Naive thymus-derived CD4-positive, alpha-beta T cell (primary cell): ENCODE measurements at places on chromosomes 4 and X. TPM values are rescaled to one million over a fixed set of nuclear protein-coding genes. Genes with fewer than 3 reads are reported as not detected.

- no peaks in the 10 kb centered on the region for H3K36me3 ChIP-seq
- H3K4me3 ChIP-seq: no peak overlapping the region
- H3K27me3 ChIP-seq: no peaks in the 10 kb centered on the region
- no peak overlapping the region for H3K27ac ChIP-seq
- DNase-seq: no peak
- no peaks in the 10 kb centered on the region for H3K4me1 ChIP-seq
Measured at GRCh38 chr4:183541010-183541751, 36.3 kb downstream of the ING2 start.

DNA sequence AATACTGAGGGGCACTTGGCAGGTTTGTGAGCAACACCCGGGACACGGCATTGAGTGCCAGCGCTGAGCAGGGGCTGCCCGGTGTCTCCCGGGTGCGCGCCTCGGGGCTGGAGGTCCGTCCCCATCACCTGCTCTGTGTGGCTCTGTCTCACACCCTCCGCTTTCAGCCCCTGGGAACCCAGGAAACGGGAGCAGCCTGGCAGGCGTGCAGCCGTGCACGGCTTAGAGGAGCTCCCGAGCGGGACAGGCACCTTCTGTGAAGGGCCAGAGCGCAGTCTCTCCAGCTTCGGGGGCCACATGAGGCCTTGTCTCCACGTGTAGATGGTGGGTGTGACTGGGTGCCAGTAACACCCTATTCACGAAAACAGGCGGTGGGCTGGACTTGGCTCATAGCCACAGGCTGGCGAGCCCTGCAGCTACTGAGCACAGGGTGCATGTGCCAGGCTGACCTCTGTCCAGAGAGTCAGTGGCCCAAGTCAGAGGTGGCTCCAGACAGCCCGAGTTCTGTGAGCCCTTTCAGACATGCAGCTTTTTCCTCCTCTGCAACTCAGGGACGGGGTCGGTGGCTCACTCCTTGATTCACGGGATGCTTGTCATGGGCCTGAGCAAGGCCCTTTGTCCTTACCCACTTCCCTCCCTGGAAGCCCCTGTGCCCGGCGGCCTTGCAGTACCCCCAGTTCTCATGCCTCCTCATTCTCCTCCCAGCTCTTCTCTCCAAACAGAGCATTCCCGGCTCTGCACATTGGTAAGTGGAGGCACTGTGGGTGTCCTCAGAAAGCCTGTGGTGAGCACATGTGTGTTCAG, 23.5 kb downstream of the UVSSA start:
- no peaks in the 10 kb centered on the region for H3K27me3 ChIP-seq
- H3K27ac ChIP-seq: no peak overlapping the region
- no peak for DNase-seq
- H3K36me3 ChIP-seq: no peaks in the 10 kb centered on the region
- no peaks in the 10 kb centered on the region for H3K4me1 ChIP-seq
- H3K4me3 ChIP-seq: no peak overlapping the region

The LRP2BP gene
- 1.7 TPM for total RNA-seq

The ANKRD17 gene
- total RNA-seq: 54.4 TPM

- H3K27me3 ChIP-seq: no peaks in the 10 kb centered on the region
- H3K4me1 ChIP-seq: no peaks in the 10 kb centered on the region
- no peak overlapping the region for H3K4me3 ChIP-seq
- no peak overlapping the region for H3K27ac ChIP-seq
Measured at GRCh38 chrX:19291086-19291485, 52.6 kb upstream of the PDHA1 start.

DNA sequence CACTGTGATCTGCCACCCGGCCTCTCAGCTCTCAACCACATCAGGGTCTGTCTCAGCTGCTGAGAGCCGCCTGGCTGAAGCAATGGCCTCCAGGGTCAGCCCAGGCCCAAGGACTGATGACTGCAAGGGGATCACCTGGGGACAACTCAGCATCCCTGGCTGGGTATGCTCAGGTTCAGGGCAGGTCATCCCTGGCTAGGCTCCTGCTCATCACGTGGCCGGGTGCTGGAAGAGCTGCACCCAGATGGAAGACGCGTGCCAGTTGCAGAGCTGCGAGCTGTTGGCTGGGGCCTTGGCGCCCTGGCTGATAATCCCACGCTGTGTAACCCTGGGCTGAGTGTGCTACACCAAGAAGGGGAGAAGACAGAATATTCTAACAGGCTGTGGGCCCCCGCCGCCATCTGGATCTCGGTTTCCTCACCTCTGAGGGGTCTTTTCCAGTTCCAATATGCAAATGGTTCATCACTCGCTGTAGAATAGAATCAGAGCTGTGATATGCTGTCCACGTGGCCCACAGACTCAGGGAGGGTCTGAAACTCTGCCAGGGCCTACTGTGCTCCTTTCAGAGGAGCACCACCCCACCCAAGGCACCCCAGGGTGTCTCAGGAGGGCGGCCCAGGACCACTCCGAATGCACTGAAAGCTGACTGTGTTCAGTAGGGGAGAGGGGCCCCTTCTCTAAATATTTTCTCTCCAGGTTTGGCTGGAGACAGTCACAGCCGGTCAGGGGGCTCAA, 338.8 kb downstream of the BCOR start:
- no peaks in the 10 kb centered on the region for H3K36me3 ChIP-seq
- H3K4me1 ChIP-seq: no peaks in the 10 kb centered on the region
- H3K4me3 ChIP-seq: no peak overlapping the region

DNA sequence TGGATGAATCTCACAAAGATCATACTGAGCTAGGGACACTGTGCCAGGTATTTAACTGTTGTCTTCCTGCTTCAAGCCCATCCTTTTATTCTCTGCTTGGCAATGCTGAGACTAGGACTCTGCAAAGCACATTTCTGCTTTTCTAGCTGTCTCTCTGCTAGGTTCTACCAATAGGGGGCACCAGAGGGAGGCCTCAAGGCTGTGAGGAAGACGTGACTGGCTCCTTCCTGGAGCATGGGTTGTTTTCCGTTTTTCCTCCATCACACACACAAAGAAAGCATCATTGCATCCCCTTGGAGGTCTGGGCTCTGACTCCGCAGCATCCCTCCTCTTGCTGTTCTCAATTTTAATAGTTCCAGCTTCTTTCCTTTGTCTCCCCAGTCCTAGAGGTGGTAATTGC, 10.9 kb upstream of the DCTD start:
- no peak for DNase-seq
- H3K4me3 ChIP-seq: no peak overlapping the region
- no peaks in the 10 kb centered on the region for H3K27me3 ChIP-seq

The TCEAL6 gene
- not detected for total RNA-seq

The CDX4 gene
- total RNA-seq: not detected

The GYPE gene
- total RNA-seq: 1.8 TPM

GRCh38 chr4:53490965-53491622, 100.2 kb downstream of the LNX1 start:
- H3K27me3 ChIP-seq: no peaks in the 10 kb centered on the region
- no peaks in the 10 kb centered on the region for H3K4me1 ChIP-seq
- no peak overlapping the region for H3K27ac ChIP-seq

GRCh38 chr4:59818656-59819055, 1381.5 kb upstream of the ADGRL3 start:
- no peak overlapping the region for H3K27ac ChIP-seq
- H3K4me1 ChIP-seq: no peaks in the 10 kb centered on the region
- no peaks in the 10 kb centered on the region for H3K36me3 ChIP-seq
- no peak for DNase-seq

The ALAS2 gene
- not detected in 2 replicates for total RNA-seq

DNA sequence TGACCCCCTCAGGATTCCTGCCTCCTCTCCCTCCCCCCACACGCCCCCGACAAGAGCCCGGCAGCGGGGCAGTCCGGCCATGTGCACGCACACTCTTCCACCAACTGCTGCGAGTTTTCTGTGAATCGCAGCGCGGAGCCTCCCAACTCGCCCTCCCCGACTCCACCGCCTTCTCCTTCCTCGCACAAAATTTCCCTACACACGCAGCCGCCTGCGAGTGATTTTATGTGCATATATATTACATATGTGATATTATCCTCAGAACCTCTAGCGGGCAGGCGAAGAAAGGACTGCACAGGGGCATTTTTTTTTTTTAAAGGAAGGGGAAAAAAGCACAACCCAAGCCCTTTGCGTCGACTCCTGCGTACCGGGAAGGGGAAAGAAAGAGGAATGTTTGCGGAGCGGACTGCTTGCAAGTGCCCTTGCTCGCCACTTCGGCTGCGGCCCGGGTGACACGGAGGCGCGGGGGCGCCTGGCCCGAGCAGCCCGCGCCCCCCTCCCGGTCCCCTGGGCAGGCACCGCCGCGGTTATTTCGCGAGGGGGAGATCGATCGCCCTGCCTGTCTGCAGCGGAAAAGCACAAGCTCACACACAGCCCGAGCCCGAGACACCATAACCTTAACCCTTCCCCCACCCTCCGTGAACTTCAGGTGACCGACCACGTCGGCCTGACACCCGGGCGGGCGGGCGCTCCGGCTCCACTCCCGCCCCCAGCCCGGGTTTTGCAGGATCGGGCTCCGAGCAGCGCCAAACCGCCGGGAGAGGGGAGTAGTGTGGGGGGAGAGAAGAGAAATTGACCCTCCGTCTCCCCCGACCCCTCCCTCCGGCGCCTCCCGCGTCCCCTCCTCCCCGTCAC, 2.3 kb downstream of the ZNF827 start:
- H3K4me1 ChIP-seq: no peaks in the 10 kb centered on the region
- no peaks in the 10 kb centered on the region for H3K27me3 ChIP-seq
- peak overlapping the region; percentile 77 for H3K4me3 ChIP-seq
- DNase-seq: peak; percentile 66

The ADH1B gene
- not detected in 2 replicates for total RNA-seq

GRCh38 chrX:139949703-139950102, 15.6 kb downstream of the CXorf66 start:
- H3K4me3 ChIP-seq: no peak overlapping the region
- no peak overlapping the region for H3K27ac ChIP-seq
- no peak for DNase-seq

DNA sequence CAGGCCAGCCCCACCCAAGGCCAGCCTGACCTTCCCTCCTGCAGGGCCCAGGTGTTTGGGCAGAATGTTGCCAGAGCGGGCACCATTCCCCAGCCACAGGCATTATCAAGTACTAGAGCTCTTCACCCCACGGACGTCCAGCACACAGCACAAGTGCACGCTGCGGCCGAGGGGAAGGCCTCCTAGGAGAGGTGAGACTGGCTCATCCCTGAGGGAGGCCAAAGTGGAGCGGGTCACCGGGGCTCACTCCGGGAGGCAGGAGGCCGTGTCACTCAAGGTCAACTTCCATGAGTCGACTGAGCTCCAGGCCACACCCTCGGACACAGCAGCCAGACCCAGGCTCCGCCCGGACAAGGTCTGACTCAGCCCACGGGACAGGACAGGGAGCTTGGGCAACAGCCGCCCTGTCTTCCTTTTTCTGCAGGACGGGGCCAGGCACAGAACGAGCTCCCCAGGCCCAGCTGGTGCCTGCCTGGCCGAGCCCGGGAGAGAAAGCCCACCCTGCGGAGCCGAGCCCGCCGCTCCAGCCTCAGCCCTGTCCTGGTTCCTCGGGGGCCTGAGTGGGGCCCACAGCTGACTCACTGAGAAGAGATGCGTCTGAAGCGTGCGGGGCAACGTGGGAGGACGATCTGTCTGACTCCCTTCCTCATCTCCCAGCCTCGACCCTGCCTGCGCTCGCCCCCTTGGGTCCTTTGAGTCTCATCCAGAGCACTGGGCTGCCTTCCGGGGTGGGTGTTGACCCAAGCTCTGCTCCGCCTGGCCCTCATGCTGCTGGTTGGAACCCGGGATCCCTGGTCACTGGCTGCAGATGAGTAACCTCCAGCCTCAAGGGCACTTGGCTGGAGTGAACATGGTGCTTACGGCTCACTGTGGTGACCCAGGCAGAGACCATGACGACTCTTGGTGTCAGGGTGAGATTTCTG, 1.6 kb downstream of the SLC49A3 start:
- H3K27ac ChIP-seq: no peak overlapping the region
- DNase-seq: no peak
- no peaks in the 10 kb centered on the region for H3K36me3 ChIP-seq
- H3K4me1 ChIP-seq: no peaks in the 10 kb centered on the region

The RBM46 gene
- not detected for total RNA-seq

The ETDB gene
- not detected for total RNA-seq

DNA sequence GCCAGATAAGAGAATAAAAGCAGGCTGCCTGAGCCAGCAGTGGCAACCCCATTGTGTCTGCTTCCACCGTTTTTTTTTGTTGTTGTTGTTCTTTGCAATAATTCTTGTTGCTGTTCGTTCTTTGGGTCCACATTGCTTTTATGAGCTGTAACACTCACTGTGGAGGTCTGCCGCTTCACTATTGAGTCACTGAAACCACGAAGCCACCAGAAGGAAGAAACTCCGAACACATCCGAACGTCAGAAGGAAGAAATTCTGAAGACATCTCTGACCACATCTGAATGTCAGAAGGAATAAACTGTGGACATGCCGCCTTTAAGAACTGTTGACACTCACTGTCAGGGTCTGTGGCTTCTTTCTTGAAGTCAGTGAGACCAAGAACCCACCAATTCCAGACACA, 110.5 kb downstream of the PCDH18 start:
- H3K27ac ChIP-seq: no peak overlapping the region
- no peak overlapping the region for H3K4me3 ChIP-seq
- H3K36me3 ChIP-seq: no peaks in the 10 kb centered on the region
- DNase-seq: no peak

DNA sequence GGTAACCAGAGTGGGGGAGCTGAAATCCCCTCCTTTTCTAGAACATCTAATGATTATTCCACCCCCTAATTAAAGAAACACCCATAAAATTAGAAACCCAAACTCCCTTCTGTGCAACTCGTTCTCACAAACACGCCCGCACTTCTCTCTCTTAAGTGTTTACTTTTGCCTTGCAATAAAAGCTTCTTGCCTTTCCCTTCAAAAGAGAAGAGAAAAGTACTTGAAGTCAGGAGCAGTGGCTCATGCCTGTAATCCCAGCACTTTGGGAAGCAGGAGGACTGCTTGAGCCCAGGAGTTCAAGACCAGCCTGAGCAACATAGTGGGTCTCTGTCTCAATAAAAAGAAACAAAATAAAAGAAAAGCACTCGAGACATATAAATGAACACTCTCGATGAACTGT, 3.6 kb upstream of the GPR173 start:
- H3K4me1 ChIP-seq: no peaks in the 10 kb centered on the region
- H3K27me3 ChIP-seq: no peaks in the 10 kb centered on the region
- no peak for DNase-seq
- no peak overlapping the region for H3K4me3 ChIP-seq
- no peak overlapping the region for H3K27ac ChIP-seq

DNA sequence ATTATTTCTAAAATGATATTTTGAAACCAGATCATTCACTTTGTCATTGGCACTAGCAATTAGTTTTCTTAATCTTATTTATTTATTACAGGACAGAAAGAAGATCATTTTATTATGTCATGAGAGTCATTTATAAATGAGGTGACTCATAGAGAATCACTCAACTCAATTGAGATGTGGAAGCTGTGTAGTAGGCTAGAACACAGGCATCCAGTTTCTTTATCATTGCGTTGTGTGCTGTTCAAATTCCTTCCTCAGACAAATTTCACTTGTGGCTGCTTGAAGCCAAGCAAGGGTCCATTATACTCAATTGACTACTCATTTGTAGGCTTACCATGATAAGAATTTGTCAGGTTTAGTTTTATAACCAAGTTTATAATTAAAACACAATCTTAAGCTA, 87.6 kb downstream of the MRPL1 start:
- peaks cover 16% of the 10 kb centered on the region for H3K36me3 ChIP-seq
- H3K27me3 ChIP-seq: no peaks in the 10 kb centered on the region

- H3K4me3 ChIP-seq: peak overlapping the region; percentile 46
- no peak overlapping the region for H3K27ac ChIP-seq
- DNase-seq: peak; percentile 45
- no peaks in the 10 kb centered on the region for H3K36me3 ChIP-seq
- no peaks in the 10 kb centered on the region for H3K27me3 ChIP-seq
Measured at GRCh38 chr4:88244816-88245579, 39.4 kb downstream of the PPM1K start.

GRCh38 chrX:10750581-10750980, 130.2 kb upstream of the MID1 start:
- no peak overlapping the region for H3K4me3 ChIP-seq
- no peaks in the 10 kb centered on the region for H3K27me3 ChIP-seq
- H3K36me3 ChIP-seq: no peaks in the 10 kb centered on the region
- DNase-seq: no peak
- H3K27ac ChIP-seq: no peak overlapping the region
- no peaks in the 10 kb centered on the region for H3K4me1 ChIP-seq
